ENCODE measurements at places on chromosomes 2 and 18. TPM values are rescaled to one million over a fixed set of nuclear protein-coding genes. Genes with fewer than 3 reads are reported as not detected.

DNA sequence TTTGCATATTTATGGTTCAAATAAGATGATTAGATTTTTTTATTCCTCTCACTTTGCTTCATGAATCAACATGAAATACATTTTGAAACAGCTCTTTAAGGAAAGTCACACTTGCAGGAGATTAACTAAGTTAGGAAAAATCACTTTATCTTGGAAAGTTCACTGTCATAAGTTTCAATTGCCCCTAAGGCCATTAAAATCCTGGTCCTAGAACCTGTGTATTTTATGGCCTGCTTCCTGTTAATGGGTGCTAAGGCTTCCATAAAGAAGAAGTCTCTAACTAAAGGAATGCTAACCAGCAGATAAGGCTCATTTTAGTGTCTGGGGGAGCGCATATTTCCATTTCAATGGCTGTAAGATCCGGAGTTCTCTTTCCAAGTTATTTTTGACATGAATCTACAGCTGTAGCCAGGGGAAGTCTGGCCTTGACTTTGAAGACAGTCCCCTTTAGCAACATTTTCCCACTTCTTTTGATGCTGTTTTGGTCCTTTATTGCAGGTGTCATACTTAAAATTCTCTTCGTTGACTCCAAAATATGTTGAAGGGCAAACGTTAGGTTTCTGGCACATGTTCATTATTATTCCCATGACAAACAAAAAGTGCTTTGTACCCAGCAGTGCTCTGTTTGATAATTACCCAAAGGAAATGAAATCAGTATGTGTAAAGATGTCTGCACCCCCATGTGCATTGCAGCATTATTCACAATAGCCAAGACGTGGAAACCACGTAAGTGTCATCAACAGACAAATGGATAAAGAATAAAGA is 34.4 kb upstream of the SH3BP4 start:
- DNase-seq, result peak; percentile 11

DNA sequence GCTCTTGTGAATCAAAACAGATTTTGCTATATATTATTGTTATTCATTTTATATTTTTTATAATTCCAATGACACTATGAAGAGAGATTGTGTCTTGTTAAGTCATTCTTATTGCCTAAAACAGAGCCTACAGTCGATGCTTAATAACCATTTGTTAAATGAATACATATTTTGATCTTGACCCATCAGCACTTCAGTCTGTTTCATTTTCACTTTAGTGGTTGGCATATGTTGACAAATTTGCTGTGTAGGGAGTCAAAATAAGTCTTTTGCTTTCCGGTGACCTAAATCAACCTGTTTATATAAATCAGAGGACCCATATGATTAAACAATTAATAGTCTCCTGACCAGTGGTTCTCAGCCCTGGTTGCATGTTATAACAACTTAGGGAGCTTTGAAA is 97.1 kb downstream of the TXNL1 start:
- no peak for DNase-seq

GRCh38 chr2:85062565-85062964 is 70.6 kb upstream of the TCF7L1 start:
- no peak for DNase-seq

GRCh38 chr2:84989927-84990326 is 19.0 kb downstream of the KCMF1 start:
- no peak for DNase-seq

GRCh38 chr2:225640550-225640949 is 241.0 kb downstream of the NYAP2 start:
- no peak for DNase-seq

DNA sequence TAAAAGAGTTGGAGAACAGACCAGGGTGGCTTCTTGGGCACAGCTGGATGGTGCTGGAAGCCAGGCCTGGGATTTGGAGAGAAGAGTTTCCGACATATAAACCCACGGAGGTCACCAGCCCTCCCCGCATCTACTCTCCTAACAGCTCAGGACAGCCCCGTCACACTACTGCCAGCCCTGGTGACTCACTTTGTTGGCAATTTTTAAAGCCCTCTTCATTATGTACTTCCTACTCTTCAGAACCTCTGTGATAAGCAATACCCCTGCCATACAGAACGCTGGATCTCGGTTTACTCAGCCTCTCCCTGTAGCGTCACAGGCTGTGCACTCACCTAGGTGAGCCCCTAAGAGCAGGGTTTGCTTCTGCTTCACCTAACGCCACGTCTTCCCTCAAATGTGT is 48.1 kb downstream of the ID2 start:
- DNase-seq, result no peak

DNA sequence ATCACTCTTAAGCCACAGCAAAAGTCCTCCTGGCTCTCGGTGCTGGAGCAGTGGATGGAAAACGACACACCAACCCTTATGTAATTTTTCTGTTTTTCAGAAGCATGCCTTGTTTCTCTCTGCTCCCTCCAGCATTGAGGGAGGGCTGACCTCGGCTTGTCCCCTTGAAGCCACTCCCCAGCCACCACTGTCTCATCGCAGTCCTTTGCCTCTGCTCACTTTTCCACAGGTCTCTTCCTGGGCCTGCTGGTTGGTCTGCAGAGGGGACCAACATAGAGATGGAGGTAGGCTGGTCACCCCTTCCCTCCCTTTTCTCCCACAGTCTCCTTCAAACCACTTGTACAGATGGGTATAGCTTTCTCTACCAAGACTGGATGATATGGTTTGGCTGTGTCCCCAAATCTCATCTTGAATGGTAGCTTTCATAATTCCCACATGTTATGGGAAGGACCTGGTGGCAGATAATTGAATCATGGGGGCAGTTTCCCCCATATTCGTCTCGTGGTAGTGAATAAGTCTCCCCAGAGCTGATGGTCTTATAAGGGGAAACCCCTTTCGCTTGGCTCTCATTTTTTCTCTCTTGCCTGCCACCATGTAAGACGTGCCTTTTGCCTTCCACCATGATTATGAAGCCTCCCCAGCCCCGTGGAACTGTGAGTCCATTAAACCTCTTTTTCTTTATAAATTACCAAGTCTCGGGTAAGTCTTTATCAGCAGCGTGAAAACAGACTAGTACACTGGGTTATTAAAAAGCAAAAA is 14.3 kb upstream of the RIOK3 start:
- no peak for DNase-seq

GRCh38 chr2:43026426-43027096 is 199.8 kb downstream of the ZFP36L2 start:
- DNase-seq, result no peak

- DNase-seq, result no peak
These were observed 1841.3 kb upstream of the CELF4 start for GRCh38 chr18:39406941-39407340.

GRCh38 chr18:55250768-55251173 is 291.5 kb upstream of the CCDC68 start:
- DNase-seq, result peak; percentile 48

- no peak for DNase-seq
These were observed 36.3 kb downstream of the VWA3B start for GRCh38 chr2:98123286-98123685.

DNA sequence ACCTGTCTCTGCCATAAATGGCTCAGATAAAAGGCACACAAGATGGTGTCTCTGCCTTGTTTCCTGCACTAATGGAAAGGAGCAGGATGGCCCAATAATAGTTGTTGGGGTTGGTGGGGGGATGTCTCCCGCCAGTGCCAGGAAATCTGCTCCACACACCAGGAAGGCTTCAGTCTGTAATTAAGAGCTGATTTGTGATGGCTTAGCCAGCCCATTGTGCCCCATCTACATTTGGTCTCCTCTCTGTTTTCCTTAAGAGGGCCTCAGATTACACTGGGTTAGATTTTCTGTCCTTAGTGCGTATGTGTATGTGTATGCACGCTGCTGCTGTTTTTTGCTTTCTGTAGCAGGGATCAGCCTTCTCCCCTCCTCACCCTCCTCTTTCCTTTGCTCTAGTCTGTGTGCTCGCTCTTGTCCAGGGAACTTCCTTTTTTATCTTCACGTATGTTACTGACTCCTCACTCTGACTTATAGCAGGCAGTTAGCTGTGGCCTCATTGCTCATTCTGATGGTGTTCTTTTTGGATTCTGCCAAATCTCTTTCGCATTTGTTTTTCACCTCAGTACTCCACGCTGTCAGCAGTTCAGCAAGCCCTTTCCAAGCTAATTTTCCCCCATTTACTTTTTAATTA is 33.4 kb upstream of the MGAT5 start:
- DNase-seq, result no peak

DNA sequence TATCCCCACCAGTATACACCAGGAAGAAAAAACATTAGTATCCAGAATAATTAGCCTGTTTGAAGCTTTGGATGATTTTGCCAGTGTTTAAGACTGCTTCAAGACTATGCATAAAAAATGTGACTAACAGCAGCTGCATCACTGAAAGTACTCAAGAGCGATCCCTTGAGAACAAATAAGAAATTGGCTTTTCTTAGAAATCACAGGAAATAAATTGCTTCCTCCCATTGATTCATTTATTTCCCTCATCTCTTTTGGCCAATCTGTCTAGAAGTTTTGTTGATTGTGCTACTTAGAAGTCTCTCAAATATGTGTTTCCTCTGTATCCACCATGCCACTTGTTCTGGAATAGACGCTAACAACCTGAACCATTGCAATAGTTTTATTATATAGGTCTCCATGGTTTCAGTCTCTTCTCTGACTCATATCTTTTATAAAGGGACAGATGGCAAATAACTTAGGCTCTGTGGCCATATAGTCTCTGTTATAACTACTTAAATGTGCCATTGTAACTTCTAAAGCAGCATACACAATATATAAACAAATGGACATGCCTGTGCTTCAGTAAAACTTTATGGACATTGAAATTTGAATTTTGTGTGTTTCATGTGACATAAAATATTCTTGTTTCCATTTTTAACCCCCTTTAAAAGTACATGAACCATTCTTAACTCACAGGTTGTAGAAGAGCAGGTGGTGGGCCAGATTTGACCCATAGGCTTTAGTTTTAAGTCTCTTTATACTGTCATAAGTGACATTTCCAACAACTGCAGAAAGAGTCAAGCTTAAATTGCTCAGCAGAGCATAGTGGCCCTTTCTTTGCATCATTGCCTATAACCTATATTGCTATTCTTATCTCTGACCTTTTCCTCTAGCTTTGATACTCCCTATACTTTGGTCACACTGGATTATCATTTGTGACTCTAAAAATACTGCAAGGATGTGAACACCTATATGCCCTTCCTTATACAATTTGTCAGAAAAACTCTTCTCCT is 123.9 kb downstream of the MC4R start:
- DNase-seq, result peak; percentile 1

GRCh38 chr2:39511605-39512433 is 74.7 kb upstream of the MAP4K3 start:
- no peak for DNase-seq

- no peak for DNase-seq
These were observed 207.6 kb upstream of the VWC2L start for GRCh38 chr2:214203214-214203613.

DNA sequence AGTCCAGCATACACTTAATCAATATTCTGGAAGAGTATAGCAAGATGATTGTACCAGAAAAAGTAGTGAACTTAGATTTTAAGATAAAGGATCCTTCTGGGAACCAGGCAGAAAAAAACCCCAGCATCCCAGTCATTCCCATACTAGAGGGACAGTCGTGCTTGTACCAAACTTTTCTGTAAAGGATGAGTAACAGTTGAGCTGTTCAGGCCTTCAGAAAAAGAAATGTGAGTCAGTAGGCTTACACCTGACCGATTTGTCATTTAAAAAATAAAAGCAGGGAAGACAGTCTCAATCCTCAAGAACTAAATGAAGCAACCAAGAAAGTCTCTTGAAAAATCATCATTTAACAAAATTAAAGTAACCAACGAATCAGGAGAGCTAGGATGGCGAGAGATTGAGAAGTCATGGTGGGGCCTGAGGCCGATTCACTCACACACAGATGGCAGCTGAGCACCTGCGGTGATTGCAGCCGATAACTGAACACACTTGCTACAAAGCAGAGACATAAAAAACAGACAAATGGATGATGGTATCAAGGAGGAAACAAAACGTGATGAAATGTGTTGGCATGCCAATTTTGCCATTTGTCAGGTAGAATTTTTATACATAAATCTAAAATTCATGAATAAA is 170.0 kb upstream of the ALKAL2 start:
- no peak for DNase-seq

DNA sequence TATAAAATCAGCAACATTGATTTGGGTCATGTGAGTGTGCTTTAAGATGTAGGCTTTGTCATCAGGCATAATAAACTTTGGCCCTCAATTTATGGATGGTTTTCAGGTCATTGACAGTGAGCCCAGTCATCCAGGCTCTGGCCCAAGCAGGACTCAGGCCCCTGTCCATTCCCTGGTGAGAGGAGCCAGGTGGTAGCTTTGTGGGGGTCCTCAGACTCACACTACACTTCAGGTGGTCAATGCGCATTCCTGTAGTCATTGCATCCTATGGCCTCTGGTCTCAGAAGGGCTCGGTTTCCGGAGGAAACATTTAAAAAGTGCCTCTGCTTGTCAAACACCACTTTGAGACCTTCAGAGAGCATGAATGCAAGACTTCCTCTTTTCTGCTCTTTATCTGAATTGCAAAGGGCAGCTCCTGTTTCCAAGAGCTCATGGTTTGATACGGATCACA is 20.2 kb downstream of the LGALSL start:
- DNase-seq, result no peak

DNA sequence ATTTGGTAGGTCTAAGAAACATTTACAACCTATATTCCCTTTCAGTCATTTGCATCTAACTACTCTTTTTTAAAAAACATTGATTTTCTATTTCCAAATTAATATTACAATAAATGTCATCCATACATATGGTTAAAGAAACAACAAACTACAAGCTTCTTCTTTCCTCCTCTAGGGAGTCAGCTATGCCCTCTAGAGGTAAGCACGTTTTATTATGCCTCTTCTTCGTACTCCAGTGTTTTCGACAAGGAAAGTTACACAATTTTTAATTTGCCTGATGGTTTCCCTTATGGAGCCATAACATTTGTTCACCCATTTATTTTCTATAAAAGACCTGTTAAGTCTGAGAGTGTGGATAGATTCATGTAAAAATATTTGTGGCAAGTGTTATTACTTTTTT is 183.4 kb upstream of the CDH7 start:
- no peak for DNase-seq

DNA sequence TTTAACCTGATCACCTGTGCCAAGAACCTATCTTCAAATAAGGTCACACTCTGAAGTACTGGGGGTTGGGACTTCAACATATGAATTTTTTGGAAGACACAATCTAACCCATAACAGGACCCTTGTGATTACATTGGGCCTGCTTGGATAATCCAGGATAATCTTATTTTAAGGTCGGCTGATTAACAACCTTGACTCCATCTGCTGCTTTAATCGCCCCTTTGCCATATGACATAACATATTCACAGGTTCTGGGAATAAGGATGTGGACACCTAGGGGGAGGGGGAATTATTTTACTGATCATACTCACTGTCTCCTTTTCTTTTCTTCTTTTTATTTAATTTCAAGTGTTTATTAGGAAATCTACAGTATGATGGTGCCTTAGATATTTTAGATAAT is 34.8 kb downstream of the CDH20 start:
- no peak for DNase-seq

GRCh38 chr2:149815941-149816340 is 228.4 kb upstream of the MMADHC start:
- DNase-seq, result no peak

GRCh38 chr2:197704434-197705120 is 592 bp upstream of the MARS2 start:
- DNase-seq, result peak; percentile 6

GRCh38 chr2:156907806-156908205 is 349.7 kb upstream of the GALNT5 start:
- DNase-seq, result peak; percentile 26

The FRZB gene
- total RNA-seq, result 0.68 TPM

The POLR1A gene
- total RNA-seq, result 26.2 TPM

The GCKR gene
- total RNA-seq, result 0.85 TPM

The TBR1 gene
- total RNA-seq, result not detected

The TUBB8B gene
- 0.14 TPM for total RNA-seq

The ARHGAP25 gene
- 14.3 TPM for total RNA-seq

The SLC4A3 gene
- 0.17 TPM for total RNA-seq

The C2orf80 gene
- total RNA-seq, result not detected

The SPP2 gene
- not detected for total RNA-seq

Measured in dermis blood vessel endothelial cell (primary cell).